IPS DF 19.7 (cell line): ENCODE measurements at places on chromosomes 2 and 18.

- DNase-seq, result no peak
These were observed 31.3 kb upstream of the TMEM131 start for GRCh38 chr2:98026927-98027522.

GRCh38 chr2:133717497-133717896 is 149.2 kb upstream of the NCKAP5 start:
- DNase-seq, result no peak

DNA sequence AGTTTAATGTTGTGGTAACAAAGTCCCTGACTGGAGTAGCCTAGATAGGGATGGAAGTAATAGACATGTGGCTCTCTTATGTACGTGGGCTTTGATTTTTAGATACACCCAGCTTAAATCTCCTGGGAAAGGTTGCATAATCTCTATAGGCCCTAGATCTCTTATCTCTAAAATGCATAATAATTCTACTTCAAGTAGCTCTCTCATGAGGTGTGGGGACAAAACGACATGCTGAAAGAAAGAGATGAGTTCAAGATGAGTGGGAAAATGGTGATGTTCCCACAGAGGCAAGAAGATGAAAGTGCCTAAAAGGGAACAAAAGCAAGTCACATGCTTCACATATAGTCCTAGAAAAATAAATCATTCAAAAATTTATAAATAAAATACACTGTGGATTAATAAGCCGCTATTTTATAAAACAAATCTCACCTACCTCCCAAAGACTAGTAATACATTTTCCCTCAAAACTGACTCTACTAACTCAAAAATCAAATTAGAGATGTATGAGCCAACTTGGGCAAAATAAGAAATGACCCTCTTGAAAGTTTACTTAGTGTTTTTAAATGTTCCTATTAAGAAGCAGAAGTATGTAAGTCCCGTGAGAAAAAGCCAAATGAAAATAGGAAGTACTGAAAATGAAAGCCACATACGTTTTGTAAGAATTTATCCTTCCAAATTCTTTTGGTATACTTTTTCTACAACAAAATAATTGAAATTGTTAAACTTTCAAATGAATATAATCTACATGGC is 148.2 kb upstream of the ITGA4 start:
- no peak for DNase-seq

- DNase-seq, result no peak
These were observed 580.9 kb downstream of the NYAP2 start for GRCh38 chr2:225980372-225980771.

DNA sequence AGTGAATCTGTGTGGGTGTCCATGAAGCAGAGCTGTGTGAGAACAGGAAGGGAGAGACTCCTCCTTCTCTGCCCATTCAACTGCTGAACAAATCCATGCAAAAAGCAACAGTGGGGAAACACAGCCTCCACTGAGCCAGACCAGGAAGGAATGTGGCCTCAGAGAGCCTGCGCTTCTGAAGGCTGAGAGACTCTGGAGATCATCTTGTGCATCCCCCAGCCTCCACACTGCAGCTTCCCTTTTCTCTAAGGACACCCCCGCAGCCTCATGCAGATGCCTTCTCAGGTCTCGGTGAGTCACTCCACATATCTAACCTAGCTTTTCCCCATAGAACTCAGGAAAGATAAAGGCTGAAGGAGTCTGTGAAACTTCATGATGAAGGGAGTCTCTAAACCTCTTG is 402.9 kb downstream of the TNS1 start:
- DNase-seq, result no peak

DNA sequence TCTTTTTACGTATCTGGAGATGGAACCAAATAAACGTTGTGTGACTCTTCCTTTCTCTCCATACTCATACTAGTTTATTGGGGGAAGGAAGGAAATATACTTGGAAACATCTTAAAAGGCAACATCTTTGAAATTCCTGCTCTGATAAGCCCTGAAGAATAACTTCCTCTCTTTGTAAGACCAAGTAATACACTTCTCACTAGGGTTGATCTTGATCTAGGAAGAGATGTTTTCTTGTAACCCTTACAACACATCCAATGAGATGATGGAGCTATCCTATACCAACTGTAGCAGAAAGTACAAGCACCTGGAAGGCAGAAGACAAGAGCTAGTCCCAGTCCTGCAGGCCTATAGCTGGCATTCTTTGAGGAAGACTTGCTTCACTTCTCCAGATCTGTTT is 2.0 kb downstream of the ANKRD44 start:
- DNase-seq, result no peak

DNA sequence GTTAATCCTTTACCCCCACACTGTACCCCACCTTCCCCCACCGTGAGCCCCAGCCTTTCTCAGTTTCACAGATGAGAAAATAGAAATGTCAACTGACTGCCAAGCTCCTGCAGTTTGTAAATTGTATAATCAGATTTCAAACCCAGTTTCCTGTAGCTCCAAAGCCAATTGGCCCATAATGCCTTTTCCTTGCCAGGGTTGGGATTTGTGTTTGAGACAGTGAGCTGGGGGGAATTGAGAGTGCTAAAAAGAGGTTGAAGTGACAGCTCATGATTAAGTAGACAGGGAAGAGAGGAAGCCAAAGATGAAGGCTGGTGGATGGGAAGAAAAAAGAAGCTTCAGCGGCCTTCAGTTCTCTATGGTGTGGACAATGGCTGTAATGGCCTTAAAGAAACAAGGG is 10.7 kb downstream of the OSBPL6 start:
- no peak for DNase-seq

DNA sequence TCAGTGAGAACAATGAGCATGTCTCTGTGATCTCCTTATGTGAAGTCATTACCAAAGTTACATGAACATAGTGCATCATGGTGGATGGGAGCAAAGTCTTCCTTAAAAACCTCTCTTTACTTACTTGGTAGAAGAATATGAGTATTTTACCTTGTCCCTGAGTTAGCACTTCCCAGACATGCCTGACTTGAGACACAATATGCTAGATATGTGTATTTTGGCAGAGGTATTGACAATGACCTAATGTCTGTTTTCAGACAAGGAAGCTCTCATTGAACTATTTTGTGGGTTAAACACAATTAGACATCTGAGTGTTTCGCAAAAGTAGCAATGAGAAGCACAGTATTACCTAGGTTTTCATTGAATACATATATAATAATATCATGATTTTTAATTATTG is 99.1 kb upstream of the MC4R start:
- no peak for DNase-seq

DNA sequence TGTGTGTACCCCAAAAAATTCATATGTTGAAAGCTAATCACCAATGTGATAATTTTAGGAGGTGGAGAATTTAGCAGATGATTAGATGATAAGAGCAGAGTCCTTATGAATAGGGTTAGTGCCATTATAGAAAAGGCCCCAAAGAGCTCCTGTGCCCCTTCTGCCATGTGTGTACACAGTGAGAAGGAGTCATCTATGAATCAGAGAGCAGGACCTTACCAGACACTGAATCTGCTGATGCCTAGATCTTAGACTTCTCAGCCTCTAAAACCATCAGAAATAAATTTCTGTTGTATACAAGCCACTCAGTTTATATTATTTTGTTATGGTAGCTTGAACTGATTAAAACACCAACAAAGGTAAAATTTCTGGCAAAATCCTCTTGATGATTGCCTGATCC is 560.0 kb upstream of the CDH2 start:
- DNase-seq, result no peak

GRCh38 chr18:49381267-49381845 is 79.1 kb downstream of the DYM start:
- no peak for DNase-seq

DNA sequence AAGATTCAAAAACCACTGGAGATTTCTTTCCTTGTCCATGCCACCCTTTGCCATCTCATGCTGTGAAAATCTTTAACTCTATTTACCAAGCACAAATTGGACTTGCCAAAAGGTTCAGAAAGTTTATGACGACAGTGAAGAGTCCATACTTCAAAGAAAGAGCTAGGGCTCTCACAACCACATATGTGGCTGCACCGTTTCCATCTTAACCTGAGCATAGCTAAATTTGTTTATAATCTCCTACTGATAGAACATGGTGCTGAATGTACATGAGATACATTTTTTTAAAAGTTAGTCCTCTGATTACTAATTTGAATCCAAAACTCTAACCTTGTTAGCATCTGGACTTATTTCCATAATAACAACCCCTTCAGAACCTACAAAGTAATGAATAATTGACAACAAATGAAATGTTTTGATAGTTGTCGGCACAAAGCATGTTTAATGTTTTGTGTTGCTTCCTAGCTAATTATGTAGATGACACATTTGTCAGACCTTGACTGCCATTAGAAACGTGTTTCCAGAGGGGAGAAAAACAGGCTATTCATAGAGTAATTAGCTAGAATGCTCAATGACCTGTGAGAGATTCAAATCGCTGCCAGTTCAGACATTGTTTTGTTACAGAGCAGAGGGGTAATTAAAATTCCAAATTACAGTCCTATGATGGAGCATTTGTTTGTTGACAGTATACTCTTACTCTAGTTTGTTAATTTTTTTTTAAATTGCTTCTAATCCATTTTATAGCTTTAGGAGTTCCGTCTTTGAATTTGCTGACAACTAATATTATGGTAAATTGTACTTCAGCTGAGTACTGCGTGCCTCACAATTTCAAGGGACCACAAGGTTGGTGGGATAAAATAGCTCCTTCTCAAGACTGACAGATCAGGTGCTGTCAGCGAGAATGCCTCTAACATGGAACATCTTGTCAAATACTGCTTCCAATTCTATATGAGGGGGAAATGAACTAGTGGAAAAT is 31.8 kb downstream of the ARHGAP15 start:
- no peak for DNase-seq

DNA sequence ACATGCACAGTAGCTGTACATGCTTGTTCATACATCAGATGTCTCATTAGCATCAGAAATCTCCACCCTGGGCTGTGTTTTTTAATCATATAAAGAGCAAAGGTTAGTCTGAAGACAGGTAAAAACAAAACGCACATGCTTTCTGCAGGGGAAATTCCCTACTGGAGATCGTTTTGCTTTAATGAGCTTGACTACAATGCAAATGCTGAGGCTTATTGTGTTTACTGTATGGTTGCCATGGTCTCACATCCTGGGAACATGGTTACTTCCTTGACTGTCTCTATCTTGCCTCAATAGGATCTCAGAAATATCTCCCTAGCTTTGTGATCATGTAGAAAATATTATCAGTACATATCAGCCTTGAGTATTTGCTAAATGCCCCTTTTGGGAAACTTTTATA is 336.5 kb upstream of the TFPI start:
- DNase-seq, result no peak

DNA sequence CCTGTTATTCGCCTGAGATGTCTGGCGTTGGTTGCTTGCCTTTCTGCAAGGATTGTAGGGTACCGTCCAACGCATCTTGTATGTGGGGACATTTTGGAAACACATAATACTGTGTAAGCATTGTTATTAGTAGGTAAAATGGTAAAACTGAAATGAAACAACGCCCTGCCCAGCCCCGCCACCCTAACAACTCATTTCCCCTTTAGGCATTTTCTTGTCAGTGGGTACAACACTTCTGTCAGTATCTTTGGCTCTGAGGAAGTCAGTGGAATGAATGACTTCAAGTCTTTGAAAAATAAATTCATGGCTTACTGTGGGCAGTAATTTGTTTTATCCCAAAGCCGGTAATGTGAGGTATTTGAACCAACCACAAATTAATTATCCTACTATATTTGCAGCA is 86.0 kb downstream of the FMNL2 start:
- DNase-seq, result no peak

GRCh38 chr2:112153501-112153900 is 15.3 kb downstream of the FBLN7 start:
- DNase-seq, result no peak

DNA sequence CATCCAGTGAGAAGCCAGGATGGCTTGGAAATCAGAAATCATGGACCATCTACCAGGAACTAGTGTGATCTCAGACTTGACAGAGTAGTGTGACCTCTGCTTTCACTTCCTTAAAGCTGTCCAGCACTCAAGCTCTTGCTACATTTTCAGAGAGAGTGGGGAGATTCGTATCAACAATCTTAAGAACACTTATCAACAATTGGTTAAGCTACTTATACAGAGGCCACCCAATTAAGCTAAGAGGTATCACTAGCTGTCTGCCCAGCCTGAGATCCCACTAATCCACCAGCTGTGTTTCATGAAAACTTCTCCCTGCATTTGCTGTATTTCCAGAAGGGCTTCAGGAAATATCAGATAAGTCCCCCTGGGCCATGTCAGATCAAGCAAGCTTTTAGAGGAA is 4.2 kb downstream of the RPRM start:
- DNase-seq, result no peak

GRCh38 chr2:196963043-196963442 is 36.5 kb upstream of the PGAP1 start:
- no peak for DNase-seq

GRCh38 chr18:51006948-51007789 is 22.8 kb upstream of the SMAD4 start:
- DNase-seq, result no peak

GRCh38 chr2:3277050-3277747 is 100.4 kb downstream of the EIPR1 start:
- DNase-seq, result no peak

GRCh38 chr2:31535768-31536167 is 45.0 kb downstream of the SRD5A2 start:
- no peak for DNase-seq

GRCh38 chr18:55897091-55897689 is 309.2 kb upstream of the TCF4 start:
- no peak for DNase-seq

- no peak for DNase-seq
These were observed 57.3 kb upstream of the LRPPRC start for GRCh38 chr2:44053052-44053451.

GRCh38 chr2:200396781-200397242 is 90.3 kb downstream of the SPATS2L start:
- no peak for DNase-seq

GRCh38 chr18:62717169-62717924 is 2.0 kb downstream of the PHLPP1 start:
- DNase-seq, result no peak

GRCh38 chr2:173204316-173204715 is 128.7 kb downstream of the MAP3K20 start:
- DNase-seq, result no peak

GRCh38 chr18:55047546-55047945 is 88.3 kb upstream of the CCDC68 start:
- no peak for DNase-seq

DNA sequence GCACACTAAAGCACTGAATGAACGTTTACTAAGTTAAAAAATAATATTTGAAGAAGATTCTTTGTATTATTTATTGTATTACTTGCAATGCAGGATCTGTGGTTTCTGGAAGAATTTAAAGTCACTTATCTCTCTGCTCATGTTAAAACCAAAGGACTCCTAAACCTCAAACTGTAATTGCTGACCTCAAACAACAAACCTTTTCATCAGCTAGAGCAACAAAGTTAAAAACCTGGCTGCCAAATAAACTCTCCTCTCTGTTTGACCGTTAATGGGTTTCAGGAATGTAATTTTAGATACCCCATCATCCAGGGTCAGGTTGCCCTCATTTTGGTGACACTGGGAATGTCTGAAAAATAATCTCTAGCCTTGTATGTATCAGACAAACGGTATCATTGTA is 239.1 kb downstream of the TGIF1 start:
- no peak for DNase-seq
